Kidney (tissue), 22 donors: ENCODE measurements at places on chromosomes 5 and 9. TPM values are rescaled to one million over a fixed set of nuclear protein-coding genes. Genes with fewer than 3 reads are reported as not detected.

ASTN2 gene
- polyA plus RNA-seq = 7.6 TPM

SV2C gene
- not detected for polyA plus RNA-seq

GHR gene
- 6.5 TPM for polyA plus RNA-seq

SLC6A7 gene
- polyA plus RNA-seq = not detected

SSNA1 gene
- polyA plus RNA-seq = 131 TPM

HSPB3 gene
- not detected for polyA plus RNA-seq

ALDOB gene
- polyA plus RNA-seq = 4,265 TPM

CTSV gene
- polyA plus RNA-seq = 11.2 TPM

RNF224 gene
- polyA plus RNA-seq = 0.80 TPM

SLC46A2 gene
- polyA plus RNA-seq = not detected

IL4 gene
- not detected for polyA plus RNA-seq

DRD1 gene
- polyA plus RNA-seq = 0.28 TPM

GMCL2 gene
- polyA plus RNA-seq = not detected

DNA sequence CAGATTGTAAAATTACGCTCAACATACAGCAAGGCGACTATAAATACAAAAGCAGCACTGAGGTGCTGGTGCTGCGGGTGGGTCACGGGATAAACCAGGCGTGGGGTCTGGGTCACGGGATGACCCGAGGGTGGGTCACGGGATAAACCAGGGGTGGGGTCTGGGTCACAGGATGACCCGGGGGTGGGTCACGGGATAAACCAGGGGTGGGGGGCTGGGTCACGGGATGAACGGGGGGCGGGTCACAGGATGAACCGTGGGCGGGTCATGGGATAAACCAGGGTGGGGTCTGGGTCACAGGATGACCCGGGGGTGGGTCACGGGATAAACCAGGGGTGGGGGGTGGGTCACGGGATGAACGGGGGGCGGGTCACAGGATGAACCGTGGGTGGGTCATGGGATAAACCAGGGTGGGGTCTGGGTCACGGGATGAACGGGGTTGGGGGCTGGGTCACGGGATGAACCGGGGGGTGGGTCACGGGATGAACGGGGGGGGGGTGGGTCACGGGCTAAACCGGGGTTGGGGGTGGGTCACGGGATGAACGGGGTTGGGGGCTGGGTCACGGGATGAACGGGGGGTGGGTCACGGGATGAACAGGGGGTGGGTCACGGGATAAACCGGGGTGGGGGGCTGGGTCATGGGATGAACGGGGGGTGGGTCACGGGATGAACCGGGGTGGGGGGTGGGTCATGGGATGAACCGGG, 30.2 kb upstream of the SLC9A3 start:
- H3K27ac ChIP-seq = no peak overlapping the region
- H3K4me3 ChIP-seq = no peak overlapping the region
- no peaks in the 10 kb centered on the region for H3K36me3 ChIP-seq
- DNase-seq = no peak
- H3K27me3 ChIP-seq = no peaks in the 10 kb centered on the region
- no peaks in the 10 kb centered on the region for H3K4me1 ChIP-seq

- no peaks in the 10 kb centered on the region for H3K27me3 ChIP-seq
- no peaks in the 10 kb centered on the region for H3K36me3 ChIP-seq
- no peak overlapping the region for H3K4me3 ChIP-seq
- no peaks in the 10 kb centered on the region for H3K4me1 ChIP-seq
- H3K27ac ChIP-seq = peak overlapping the region; percentile 83
Measured at GRCh38 chr9:113934829-113935676, 58.9 kb downstream of the ZNF618 start.

GRCh38 chr9:91006046-91006445, 204.4 kb downstream of the SYK start:
- no peak overlapping the region for H3K4me3 ChIP-seq
- DNase-seq = no peak
- H3K27me3 ChIP-seq = no peaks in the 10 kb centered on the region
- no peaks in the 10 kb centered on the region for H3K4me1 ChIP-seq

- H3K27me3 ChIP-seq = no peaks in the 10 kb centered on the region
- peaks cover 7% of the 10 kb centered on the region for H3K36me3 ChIP-seq
- no peak for DNase-seq
- no peak overlapping the region for H3K4me3 ChIP-seq
- peaks cover 20% of the 10 kb centered on the region for H3K4me1 ChIP-seq
Measured at GRCh38 chr9:136903041-136903554, 16.8 kb downstream of the TRAF2 start.

DNA sequence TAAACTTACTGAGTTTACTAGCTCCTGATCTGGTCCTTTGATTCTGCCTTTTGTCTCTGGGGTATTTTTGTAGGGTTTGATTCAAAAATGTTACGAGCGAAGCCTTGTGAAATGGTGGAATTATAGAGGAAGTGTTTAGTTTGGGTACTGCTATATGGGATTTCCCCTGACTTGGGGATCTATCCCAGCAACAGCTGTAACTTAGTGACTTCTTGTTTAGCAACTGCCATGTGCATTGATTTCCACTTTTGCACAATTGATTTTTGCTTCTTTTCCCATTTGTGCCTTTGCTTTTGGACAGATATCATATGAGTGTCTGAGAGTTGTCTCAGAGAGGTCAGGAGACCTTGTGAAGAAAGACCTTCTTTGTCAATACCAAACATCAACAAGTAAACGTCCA, 248.5 kb upstream of the DAP start:
- no peak overlapping the region for H3K4me3 ChIP-seq
- DNase-seq = no peak
- H3K36me3 ChIP-seq = no peaks in the 10 kb centered on the region
- H3K27ac ChIP-seq = no peak overlapping the region

DNA sequence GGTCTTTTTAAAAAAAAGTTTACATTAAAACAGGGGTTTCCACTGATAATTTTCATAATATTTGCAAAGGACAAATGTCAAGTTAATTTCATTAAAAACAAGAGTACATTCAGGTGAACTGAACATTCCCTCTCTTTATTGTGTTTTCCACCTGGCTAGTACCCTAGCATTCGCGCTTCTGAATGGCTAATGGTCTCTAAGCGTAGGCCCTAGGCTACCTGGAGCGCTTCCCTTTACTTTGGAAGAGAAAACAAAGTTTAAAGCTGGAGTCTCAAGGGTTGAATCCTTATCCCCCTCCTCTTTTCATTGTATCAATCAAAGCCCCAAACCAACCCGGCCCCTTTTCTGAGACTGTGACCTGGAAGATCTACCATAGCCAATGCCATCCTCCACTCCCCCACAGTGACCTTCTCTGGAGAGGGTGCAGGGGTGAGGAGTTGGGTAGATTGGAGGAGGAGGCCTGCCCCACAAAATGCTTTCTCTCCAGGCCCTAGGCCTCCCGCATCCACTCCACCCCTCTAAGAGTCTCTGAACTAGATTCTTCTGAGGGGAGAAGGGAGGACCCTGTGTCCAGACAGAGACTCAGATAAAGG, 73.3 kb upstream of the TBCA start:
- no peaks in the 10 kb centered on the region for H3K4me1 ChIP-seq
- H3K27me3 ChIP-seq = no peaks in the 10 kb centered on the region
- H3K27ac ChIP-seq = no peak overlapping the region
- no peak overlapping the region for H3K4me3 ChIP-seq

GRCh38 chr5:77008413-77008812, 21.8 kb upstream of the AGGF1 start:
- H3K4me3 ChIP-seq = no peak overlapping the region
- no peak overlapping the region for H3K27ac ChIP-seq
- H3K27me3 ChIP-seq = no peaks in the 10 kb centered on the region
- no peaks in the 10 kb centered on the region for H3K36me3 ChIP-seq
- no peak for DNase-seq

GRCh38 chr5:114977979-114978573, 191.6 kb downstream of the TRIM36 start:
- no peak overlapping the region for H3K27ac ChIP-seq
- no peak for DNase-seq
- H3K4me1 ChIP-seq = no peaks in the 10 kb centered on the region
- H3K36me3 ChIP-seq = no peaks in the 10 kb centered on the region
- H3K4me3 ChIP-seq = no peak overlapping the region
- H3K27me3 ChIP-seq = no peaks in the 10 kb centered on the region

DNA sequence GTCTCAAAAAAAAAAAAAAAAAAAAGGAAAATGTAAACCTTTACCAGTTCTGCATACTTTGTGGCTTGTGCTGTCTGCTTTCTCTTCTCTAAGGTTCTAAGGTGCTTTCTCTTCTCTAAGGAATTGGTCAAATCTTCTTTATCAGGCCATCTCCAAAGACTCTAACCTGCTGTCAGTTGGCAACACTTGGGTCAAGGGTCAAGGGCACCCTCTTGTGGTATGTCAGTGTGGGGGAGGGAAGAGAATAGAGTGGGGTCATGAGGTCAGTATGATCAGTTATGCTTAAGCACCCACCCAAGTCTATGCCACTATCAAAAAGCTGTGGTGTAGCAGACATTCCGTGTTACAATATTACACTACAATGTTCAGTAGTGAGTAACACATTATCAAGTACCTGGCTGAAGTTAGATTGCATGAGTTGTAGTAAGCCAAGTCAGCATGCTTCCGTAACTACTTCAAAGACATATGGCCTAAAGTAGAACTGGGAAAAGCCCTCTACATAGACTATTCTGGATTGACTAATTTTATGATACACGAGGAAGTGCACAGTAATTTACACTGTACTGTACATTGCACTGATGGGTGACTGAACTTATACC, 25.0 kb upstream of the CCL28 start:
- no peaks in the 10 kb centered on the region for H3K27me3 ChIP-seq
- no peak overlapping the region for H3K27ac ChIP-seq
- H3K4me3 ChIP-seq = no peak overlapping the region
- no peak for DNase-seq
- H3K4me1 ChIP-seq = no peaks in the 10 kb centered on the region

GRCh38 chr5:94508461-94509148, 109.8 kb downstream of the KIAA0825 start:
- no peaks in the 10 kb centered on the region for H3K36me3 ChIP-seq
- DNase-seq = no peak
- no peaks in the 10 kb centered on the region for H3K4me1 ChIP-seq
- H3K27me3 ChIP-seq = no peaks in the 10 kb centered on the region

GRCh38 chr9:1238407-1238806, 188.2 kb downstream of the DMRT2 start:
- no peak overlapping the region for H3K27ac ChIP-seq
- no peaks in the 10 kb centered on the region for H3K27me3 ChIP-seq

- DNase-seq = peak; percentile 16
- H3K27ac ChIP-seq = no peak overlapping the region
- H3K36me3 ChIP-seq = no peaks in the 10 kb centered on the region
- H3K4me3 ChIP-seq = no peak overlapping the region
Measured at GRCh38 chr5:68911840-68912690, 181.7 kb upstream of the SLC30A5 start.

GRCh38 chr5:7779019-7780005, 71.6 kb downstream of the CFAP90 start:
- no peaks in the 10 kb centered on the region for H3K27me3 ChIP-seq
- no peak for DNase-seq
- no peak overlapping the region for H3K4me3 ChIP-seq
- no peaks in the 10 kb centered on the region for H3K4me1 ChIP-seq
- H3K36me3 ChIP-seq = no peaks in the 10 kb centered on the region

DNA sequence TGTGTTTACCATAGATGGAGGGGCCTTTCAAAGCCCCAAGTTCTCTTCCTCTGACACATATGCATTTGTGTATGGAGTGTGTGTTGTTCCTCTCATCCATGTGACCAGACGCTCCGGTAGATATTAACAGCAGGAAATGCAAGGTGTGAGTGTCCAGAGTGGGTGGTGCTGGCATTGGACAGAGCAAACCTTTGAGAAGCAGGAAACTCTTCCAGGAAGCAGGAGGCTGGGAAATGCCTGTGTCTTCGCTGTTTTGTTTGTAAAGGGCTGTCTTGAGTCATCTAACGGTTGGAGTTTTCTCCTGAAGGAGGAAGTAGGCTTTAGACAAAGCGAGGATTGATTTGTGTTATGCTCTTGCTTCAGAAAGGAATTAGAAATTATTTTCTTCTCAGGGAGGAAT, 370.9 kb downstream of the PLK2 start:
- no peak overlapping the region for H3K4me3 ChIP-seq
- no peaks in the 10 kb centered on the region for H3K27me3 ChIP-seq
- no peaks in the 10 kb centered on the region for H3K4me1 ChIP-seq
- H3K27ac ChIP-seq = no peak overlapping the region
- no peak for DNase-seq

GRCh38 chr5:57370376-57370775, 112.2 kb downstream of the ACTBL2 start:
- no peak overlapping the region for H3K27ac ChIP-seq
- H3K4me3 ChIP-seq = no peak overlapping the region
- H3K4me1 ChIP-seq = no peaks in the 10 kb centered on the region
- no peaks in the 10 kb centered on the region for H3K27me3 ChIP-seq
- no peak for DNase-seq

- peak; percentile 64 for DNase-seq
- H3K27me3 ChIP-seq = no peaks in the 10 kb centered on the region
- H3K27ac ChIP-seq = peak overlapping the region; percentile 69
- H3K36me3 ChIP-seq = no peaks in the 10 kb centered on the region
- peak overlapping the region; percentile 98 for H3K4me3 ChIP-seq
Measured at GRCh38 chr5:181190711-181191525, 14.1 kb downstream of the TRIM7 start.

DNA sequence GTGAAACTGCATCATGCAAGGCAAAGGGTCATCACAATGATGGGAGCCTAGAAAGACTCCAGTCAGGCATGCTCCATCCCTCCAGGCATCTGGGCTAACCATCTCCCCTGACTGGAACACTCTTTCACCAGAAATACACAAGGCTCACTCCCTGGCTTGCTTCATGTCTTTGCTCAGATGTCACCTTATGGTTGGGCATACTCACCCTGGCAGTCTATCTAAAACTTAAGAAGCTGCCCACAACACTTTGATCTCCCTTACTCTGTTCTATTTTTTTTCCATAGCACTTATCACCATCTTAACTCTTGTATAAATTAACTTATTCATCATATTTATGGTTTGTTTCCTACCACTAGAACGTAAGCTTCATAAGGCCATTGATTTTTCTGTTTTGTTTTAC, 90.0 kb downstream of the SPEF2 start:
- H3K36me3 ChIP-seq = peaks cover 2% of the 10 kb centered on the region
- no peak overlapping the region for H3K4me3 ChIP-seq
- H3K27me3 ChIP-seq = no peaks in the 10 kb centered on the region
- DNase-seq = no peak
- no peaks in the 10 kb centered on the region for H3K4me1 ChIP-seq

DNA sequence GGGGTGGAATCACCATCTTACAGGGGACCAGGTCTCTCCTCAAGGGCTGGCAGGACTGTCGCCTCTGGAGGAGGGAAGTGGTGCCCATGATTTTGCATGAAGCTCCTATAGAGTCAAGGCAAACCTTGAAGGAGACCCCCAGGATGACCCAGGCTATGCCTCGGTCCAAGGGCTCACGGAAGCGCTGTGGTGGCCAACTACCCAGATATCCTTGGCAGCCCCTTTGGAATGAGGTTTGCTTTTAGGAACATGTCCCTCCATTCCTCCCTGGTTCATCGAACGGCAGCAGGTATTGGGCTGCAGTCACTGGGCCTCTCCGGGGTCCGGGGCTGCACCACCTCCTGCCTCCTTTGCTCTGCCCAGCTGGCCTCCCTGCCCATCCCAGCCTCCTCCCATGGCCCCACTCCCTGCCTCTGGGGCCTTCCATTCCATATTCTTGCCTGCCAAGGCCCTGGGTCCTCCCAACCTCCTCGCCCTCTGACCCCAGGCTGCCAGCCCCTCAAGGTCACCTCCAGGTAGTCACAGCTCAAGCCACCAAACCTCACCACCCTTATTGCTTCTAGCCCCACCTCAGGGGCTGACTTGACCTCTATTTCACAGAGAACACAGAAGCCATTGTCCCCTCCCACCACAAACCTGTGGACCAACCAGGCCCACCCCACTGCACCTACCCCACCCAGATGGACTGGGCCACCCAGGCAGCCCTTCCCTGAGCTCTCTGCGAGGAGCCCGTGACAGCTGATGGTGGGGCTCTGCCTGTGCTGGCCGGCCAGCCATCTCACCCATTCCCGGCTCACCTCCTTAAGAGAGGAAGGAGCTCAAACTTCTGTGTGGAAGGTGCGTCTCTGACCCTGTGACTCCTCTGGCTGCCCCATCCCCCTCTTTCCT, 3.6 kb upstream of the IL3 start:
- H3K27ac ChIP-seq = no peak overlapping the region
- H3K4me1 ChIP-seq = no peaks in the 10 kb centered on the region
- no peaks in the 10 kb centered on the region for H3K36me3 ChIP-seq
- H3K4me3 ChIP-seq = no peak overlapping the region
